ENCODE measurements at places on chromosomes 16 and 17.
A peak's percentile ranks its signal among the peaks of the same experiment; 100 is the strongest.

DNA sequence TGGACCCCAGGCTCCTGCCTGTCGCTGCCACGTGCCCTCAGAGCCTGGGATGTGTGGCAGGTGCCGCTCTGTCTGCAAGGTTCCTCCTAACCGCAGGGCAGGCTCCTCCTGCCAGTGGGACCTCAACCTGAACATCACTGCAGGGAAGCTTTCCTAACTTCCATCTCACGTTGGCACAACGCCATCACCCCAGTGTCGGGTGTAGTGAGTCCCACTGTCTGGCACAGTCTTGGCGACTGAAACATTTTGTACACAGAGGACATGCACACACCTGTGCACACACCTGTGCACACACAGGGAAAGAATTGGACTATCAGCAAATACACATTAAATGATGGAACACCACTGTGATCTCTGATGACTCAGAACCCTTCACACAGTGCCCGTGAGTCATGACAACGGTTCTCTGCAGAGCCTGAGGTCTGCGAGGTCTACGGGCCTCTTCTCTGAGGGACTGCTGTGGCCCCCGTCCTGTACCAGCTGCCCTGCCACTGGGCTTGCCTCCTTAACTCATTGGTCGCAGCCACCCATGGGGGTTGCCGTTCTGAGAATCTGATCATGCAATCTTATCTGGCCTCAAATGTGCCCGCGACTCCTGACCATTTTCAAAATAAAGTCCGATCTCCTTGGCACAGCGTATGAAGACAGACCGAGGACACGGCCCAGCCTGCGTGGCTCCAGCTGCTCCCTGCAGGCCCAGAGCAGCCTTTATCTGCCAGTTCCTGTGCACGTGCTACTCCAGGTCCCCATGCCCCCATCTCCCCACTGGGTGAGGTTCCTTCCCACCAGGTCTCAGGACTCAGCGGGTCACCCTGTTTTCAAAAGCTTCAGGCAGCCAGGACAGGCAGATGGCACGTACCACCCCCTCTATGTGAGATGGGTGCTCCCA is 7.6 kb downstream of the CCDC57 start:
- DNase-seq: peak; percentile 20

DNA sequence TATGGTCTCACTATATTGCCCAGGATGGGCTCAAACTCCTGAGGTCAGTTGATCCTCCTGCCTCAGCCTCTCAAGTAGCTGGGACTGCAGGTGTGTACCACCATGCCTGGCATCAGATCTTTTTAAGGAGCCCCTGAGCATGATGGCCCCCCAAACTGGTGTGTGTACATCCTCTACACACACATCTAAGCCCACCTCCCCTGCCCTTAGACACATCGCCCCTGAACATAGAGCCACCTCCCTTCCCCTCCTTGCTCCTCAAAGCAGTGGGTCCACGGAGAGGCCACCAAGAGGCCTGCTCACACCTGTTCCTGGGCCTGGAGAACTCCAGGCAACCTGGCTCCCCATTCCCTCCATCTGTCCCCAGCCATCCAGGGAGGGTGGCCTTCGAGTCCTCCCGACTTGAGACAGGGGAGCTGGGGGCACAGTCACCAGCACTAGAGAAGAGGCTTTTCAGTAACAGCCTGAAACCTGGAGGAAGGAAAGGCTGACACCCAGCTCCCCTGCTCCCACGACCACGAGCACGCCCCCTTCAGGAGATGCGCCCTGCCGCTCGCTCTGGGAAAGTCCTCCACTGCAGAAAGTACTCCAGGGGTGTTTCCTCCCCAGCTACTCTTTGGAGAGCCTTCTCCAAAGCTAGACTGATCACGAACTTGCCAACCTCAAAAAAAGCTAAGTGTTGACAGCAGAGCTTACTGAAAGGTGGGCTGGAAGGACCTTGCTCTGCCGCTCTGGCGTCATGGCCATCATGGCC is 12.6 kb upstream of the PRR29 start:
- no peak for DNase-seq

DNA sequence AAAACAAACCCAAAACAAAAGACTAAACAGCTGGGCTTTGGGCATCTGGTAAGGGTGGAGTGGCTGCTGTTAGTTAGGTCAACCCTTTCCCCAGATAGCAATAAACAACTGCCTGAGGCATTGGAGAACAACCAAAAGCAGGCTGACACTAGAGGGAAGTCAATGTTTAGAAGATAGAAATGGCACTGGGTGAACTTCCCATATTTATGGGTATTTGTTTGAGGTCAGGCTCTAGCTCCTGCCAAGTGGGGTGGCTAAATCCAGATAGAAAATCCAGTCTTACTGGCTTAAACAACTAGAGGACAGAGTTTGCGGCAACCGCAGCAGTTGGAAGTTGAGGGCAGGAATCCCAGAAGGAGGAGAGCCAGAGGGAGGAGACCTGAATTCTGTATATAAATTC is 79.4 kb downstream of the SDK2 start:
- DNase-seq: no peak

- DNase-seq: no peak
These were observed 649 bp downstream of the GSE1 start for GRCh38 chr16:85613604-85614337.

DNA sequence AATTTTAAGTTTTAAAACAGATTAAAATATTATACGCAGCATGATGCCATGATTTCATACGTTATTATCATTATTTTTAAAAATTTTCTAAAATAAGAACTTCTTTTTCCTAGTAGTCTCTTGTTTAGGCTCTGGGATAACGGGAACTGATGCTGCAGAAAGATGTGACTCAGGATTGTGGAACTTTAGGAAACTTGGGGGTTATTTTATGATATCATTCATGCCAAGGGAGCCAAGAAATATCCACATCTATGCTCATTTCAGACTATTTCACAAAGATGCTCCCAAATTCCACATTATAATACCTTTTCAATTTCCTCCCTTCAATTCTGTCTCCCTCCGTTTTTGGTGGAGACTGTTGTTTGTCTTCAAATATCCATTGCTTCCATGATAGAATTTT is 236.4 kb downstream of the HS3ST3A1 start:
- no peak for DNase-seq

DNA sequence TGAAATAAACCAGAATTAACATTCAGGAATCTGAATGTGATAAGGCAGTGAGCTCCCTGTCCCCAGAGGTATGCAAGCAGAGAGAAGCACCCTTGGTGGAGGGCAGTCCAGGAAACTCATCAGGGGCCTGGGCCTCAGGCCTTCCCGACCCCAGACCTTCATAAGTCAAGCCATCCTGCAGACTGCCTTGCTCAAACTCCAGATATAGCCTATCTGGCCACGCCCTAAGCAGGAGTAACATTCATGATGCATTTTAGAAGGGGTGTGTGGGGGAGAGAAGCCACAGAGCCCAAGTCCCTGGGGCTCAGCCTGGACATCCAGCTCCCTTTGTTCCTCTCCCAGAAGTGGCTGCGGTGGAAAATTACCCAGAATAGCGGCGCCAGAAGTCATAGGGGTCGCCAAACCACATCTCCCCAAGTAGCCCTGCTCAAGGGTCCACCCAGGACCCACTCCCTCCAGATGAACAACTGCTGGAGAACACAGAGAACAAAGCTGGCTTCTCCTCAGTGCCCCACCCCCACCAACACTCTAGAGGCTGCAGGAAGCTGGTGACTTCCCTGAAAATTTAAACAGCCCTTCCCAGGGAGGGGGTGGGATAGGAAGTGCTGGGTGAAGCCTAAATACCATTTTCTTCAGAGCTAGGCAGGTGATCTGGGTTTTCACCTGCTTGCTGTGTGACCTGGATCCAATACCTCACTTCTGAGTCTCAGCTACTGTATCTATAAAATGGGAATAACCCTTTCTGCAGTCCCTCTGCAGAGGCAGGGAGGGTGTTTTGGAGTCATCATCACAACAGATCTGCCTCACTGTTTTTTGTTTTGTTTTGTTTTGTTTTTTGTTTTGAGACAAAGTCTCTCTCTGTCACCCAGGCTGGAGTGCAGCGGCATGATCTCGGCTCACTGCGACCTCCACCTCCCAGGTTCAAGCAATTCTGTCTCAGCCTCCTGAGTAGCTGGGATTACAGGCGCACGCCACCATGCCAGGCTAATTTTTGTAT is 1.5 kb upstream of the SREBF1 start:
- DNase-seq: no peak

DNA sequence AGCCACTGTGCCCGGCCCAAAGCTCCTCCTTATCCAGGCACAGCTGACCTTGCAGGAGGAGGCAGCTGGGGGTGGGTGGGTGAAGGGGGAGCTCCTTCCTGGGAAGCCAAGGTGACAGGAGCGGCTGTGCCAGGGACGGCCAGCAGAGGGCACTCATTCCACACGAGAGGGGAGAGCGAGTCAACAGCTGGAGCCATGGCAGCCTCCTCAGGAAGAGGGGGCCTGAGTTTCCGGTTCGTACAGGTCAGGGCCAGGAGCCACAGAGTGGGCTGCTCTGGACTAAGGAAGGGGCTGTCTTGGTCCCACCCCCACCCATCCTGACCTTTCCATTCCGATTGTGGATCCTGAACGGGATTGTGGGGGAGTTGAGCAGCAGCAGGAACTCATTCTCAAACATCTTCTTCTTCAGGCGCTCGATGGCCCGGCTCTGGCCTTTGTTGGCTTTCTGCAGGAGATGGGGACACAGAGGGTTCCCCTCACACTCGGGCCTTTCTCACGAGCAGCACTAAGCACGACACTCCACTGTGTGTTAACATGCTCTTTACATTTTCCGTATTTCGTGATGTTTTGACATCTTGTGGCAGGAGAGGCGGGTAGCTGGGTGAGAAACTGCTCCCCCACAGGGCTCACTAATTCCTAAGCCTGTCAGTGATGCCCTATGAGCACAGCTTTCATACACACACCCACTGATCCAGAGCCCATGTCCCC is 61.6 kb downstream of the TIMM22 start:
- no peak for DNase-seq

- no peak for DNase-seq
These were observed 172.9 kb downstream of the STX8 start for GRCh38 chr17:9402590-9403199.

DNA sequence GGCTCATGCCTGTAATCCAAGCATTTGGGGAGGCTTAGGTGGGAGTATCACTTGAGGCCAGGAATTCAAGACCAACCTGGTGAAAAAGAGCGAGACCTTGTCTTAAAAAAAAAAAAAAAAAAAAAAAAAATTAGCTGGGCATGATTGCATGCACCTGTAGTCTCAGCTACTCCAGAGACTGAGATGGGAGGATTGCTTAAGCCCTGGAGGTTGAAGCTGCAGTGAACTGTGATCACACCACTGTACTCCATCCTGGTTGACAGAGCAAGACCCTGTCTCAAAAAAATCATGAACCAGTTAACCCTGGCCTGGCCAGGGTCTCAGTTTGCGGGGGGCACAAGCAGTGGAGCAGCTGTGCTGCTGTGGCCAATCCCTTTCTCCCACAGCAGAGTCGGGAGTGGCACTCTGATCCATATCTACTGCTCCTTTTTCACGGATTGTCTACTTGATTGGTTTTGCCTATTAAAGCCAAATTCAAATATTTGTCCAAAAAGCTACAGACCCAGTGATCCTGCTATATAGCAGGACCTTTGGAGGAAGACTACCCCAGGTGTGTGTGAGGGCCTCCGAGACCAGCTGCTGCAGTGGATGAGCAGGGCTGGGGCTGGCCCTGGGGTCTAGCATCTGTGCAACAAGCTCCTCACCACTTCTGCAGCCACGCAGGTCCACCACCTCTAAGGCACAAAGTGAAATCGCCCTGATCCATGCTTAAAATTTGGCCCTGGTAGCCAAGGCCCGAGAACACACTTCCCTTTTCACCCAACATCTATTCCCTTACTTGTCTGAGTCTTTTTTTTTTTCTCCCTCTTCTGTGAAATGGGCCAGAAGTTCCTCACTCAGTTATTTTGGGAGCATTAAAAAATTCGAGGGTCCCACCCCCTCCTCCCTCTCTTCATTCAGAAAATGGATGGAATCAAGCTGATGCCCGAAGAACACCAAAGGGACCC is 48.2 kb downstream of the LDHD start:
- DNase-seq: no peak

GRCh38 chr16:83470416-83470815 is 337.4 kb upstream of the HSBP1 start:
- DNase-seq: no peak

DNA sequence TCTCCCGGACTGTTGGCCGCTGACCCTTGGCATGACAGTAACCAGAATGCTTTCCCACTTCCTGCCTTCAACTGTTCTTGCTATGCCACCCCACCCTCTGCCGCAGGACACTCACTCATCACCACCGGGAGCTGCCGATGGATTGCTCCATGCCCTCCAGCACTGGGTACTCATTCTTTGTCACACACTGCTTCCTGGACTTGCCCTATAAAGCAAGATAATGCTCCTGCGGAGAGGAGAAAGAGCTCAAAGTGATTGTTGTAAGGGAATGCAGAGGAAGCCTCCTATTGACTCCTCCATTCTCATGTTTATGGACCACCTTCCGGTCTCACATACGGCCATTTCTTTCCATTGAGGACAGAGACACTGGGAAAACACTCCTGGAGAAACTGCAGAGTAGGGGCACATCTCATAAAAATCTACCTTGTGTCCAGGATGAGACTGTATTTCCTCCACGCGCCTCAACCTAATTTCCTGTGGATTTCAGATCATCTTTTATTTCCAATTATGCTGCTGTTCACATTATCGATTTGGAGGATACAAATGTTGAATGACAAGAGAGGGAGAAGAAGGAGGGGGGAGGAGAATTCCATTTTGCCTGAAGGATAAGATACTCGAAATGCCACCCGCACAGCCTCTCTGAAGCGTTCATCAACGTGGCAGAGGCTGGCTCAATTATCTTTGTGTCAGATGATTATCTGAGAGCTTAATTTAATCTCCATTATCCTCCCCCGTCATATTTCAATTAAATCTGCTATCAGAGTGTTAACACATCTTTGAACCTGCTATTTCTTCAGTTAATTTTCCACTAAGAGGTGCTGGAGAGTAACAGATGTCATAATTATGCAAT is 486.1 kb upstream of the SALL1 start:
- DNase-seq: no peak

- no peak for DNase-seq
These were observed 44.2 kb downstream of the BEAN1 start for GRCh38 chr16:66471264-66471663.

DNA sequence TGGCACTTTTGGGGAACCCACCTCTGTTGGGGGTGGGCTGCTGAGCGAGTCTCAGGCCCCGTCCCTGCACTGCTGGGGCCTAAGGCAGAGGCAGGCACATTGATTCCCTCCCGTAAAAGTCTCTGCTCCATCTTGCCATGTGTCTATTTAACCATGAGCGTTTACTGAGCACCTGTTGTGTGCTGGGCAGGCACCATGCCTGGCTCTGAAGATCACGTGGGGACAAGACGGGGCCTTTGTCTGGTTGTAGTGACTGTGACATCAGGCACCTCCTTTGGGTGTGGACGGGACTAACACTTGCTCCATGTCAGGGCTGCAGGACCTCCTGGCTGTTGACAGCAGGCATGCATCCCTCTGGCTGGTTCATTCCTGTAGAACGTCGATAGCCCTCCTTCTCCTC is 204.7 kb upstream of the CIBAR2 start:
- no peak for DNase-seq

- no peak for DNase-seq
These were observed 38.2 kb downstream of the METRNL start for GRCh38 chr17:83117583-83117982.

DNA sequence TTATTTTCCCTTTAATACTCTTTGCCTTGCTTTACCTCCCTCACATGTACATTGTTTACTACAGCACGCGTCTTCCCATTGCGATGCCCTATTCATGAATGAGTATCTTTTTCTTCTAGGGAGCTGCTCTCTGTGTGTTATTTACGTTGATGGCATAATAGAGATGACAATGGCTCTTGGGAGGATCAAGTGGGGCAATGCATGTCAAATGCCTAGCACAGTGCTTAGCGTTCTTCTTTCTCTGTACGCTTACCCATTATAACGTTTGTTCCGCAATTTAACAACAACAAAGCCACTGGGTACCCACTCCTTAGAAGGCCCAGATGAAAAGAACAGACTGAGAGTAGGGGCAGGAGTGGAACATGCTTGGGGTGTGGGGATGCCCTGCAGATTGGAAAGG is 271.6 kb upstream of the TNRC6C start:
- DNase-seq: no peak
